ENCODE measurements at places on chromosomes 4 and X.

GRCh38 chr4:30879855-30880598, 159.9 kb downstream of the PCDH7 start:
- DNase-seq = no peak

DNA sequence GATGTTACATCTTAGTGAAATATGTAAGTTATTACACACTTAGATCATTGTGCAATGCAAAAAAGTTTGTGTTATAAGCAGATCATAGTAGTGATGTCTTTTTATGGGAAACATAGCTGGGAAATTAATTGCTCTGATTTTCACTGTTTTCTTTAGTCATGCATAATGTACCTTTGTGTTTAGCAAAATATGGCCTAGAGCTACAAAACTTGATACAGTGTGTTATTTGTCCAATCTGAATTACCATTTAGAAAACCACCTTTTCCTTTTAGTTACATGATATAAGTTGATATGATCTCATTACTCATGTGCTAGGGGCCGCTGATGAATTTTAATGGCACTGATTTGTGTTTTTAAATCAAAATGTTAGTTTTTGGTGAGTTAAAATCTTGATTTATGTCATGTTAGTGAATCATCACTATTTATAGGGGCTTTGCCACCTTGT, 2.0 kb downstream of the BMPR1B start:
- no peak for DNase-seq

- no peak for DNase-seq
These were observed 172.2 kb downstream of the HS6ST2 start for GRCh38 chrX:132786217-132786616.

- DNase-seq = no peak
These were observed 24.0 kb downstream of the STEEP1 start for GRCh38 chrX:119541188-119541587.

DNA sequence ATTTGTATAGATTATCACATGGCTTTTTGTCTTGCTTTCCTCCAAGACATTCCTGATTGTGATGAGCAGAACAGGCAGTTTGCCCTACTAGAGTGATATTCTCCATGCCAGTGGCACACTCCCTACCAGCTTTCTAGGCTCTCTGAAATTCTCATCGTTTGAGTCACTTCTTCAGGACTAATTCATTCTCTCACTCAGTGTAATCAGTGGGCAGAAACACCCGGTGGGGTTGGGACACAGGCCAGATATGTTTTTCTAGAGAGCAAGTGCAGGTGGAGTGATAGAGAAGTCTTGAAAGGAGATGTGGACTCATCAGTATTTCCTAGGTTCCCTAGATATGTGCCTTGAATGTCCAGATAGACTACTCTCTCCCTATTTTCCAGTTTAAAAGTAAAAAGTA, 13.1 kb downstream of the RAB33A start:
- no peak for DNase-seq

DNA sequence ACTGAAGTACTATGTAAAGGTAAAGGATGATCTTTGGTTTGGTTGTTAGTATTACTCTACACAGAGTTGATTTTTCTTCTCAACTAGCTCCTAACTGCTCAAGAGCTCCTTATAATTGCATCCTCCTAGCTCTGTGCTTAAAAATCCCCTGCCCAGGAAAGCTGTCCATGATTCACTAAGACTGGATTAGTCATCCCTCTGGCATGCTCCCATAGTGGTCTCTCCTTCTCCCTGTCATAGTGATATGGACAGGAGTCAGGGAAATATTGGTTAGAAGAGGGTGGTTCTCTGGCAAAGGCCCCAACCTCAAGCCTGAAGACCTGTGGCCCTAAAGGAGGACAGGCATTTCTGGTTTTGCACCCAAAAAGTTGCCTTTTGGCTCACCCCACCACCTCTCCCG, 242.3 kb upstream of the KCNIP4 start:
- no peak for DNase-seq

DNA sequence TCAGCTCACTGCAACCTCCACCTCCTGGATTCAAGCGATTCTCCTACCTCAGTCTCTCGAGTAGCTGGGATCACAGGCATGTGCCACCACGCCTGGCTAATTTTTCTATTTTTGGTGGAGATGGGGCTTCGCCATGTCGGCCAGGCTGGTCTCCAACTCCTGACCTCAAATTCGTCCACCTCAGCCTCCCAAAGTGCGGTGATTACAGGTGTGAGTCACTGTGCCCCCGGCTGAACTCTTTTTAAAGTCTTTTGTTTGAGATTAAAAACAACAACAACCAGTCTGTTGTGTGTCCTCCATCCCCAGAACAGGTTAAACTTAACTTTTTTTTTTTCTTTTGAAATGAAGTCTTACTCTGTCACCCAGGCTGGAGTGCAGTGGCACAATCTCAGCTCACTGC, 36.3 kb upstream of the RBPJ start:
- no peak for DNase-seq

DNA sequence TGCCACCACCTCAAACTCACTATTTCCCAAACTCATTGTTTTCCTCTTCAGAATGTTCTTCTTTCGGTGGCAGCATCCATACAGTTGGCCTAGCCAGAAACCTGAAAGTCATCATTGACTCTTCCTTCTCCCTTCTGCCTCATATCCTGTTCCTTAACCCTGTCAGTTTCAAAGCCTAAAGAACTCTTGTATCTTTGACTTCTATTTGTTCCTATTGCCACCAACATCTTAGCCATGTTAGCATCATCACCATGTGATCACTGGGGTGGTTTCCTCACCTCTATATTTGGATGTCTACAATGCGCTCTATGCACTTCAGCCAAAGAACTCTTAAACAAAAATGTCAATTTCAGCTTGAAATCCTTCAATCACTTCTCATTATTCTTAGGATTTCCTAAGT, 29.0 kb downstream of the DDX60L start:
- DNase-seq = no peak

DNA sequence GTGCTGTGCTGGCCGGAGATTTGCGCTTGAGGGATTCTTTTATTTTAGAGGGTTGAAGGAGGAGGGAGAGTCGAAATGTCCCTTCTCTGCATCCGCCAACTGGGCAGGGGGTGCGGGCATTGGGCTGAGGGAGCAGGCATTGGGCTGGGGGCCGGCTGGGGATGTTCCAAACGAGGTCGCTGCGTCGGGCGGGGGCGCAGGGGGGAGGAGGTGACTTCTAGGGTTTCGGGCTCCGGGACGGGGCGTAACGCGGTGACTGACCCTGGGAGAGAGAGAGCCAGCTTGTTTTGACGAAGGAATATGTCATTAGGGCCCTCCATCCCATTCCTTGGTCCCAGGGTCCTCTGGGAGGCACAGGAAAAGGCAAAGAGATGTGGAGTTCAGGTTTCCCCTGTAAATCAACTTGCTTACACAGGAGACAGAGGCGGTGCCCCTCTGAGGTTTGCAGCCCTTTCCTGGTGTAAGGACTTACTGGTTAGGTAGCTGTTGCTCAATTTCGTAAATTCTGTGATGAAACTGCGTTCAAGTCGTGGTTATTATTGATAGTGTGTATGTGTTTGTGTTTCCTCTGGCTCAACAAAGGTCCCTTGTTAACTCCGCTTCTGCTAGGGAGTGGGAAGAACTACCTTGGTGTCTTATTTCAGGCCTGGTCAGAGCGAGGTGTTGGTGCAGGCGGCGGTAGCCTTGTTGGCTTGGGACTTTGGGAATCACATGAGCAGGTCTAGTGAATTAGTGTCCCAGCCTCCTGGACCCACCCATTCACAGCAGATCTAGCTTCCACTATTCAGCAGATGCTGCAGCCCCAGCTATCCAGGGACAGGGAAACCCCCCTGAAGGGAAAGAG, 716 bp downstream of the FHIP1A start:
- DNase-seq = no peak

DNA sequence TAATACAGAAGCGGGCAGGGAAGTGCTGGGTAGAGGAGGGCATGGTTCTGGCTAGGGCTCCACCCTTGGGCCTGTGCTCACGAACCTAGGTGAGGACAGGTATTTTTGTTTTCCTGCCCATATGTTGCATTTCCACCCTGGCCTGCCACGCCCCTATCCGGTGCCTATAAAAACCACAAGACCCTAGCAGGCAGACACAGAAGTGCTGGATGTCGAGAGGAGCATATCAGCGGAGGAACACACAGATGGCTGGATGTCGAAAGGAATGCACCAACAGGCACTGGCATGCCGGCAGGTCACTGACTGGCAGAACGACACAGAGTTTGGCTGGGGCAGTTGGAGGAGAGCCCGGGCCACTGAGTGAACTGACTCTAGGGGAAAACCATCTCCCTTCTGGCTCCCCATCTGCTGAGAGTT, 316.6 kb upstream of the BOD1L1 start:
- DNase-seq = no peak

- no peak for DNase-seq
These were observed 8.8 kb downstream of the TMEM255A start for GRCh38 chrX:120302434-120302833.

- DNase-seq = no peak
These were observed 319.1 kb downstream of the GPAT3 start for GRCh38 chr4:83855044-83855443.

DNA sequence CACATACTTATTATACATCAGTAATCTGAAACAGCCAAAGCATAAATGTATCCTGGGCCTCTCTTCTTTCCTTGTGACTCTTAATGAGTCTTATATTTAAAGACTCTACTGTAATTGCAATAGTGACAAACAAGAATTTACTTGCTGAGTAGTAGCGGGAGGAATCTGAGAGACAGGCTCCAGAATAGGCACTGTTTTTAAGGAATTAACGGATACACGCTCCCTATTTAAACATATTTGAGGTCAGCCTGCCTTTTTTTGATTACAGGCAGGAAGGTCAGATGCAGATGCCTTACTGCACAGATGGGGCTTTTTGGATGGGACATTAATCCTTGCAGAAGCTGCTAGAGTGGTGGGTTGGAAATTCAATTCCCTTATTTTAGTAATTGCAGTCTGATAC, 196.3 kb upstream of the ANXA3 start:
- DNase-seq = no peak

- DNase-seq = no peak
These were observed 36.7 kb upstream of the SORCS2 start for GRCh38 chr4:7155590-7156071.

DNA sequence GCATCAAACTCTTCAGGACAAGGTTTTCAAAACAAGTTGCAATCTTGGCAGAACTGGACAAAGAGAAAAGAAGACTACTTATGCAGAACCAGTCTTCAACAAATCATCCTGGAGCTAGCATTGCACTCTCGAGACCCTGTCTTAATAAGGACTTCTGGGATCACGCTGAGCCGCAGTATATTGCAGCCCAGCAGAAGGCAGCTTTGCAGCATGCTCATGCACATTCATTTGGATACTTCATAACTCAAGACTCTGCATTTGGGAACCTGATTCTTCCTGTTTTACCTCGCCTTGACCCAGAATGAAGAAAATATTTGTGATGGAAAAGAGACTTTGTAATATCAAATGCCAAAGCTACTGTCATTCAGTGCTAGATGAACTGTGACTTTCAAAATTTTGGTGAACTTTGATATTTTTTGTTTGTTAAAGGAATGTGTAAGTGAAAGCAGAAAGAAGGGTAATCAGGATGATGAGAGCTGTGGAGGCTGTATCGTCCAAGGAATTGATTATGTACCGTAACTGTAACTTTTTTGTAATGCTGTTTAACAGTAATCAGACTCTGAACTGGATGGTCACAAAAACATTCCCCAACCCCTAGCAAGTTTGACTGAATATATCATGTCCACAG, 27.2 kb downstream of the HSPA4L start:
- DNase-seq = no peak

- no peak for DNase-seq
These were observed 47.5 kb upstream of the SCRG1 start for GRCh38 chr4:173446416-173446815.

- DNase-seq = no peak
These were observed 98.6 kb upstream of the NR3C2 start for GRCh38 chr4:148540622-148541326.

DNA sequence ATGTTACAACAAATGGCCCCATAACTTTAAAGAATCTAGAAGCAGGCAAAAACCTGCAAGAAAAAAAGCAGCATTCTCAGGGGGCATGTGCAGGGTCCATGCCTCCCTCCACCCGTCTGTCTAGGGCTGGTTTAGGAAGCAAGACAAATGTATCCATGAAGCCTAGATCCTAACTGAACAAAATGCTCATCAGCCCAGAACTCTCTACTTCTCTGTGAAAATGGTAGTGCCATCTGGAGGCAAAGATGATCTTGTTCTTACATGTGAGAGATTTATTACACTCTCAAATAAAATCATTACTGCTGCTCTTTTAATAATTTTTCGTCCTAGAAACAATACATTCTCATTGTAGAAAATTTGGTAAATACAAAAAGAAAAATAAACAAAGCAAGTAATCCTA, 26.7 kb downstream of the NR3C2 start:
- DNase-seq = no peak

DNA sequence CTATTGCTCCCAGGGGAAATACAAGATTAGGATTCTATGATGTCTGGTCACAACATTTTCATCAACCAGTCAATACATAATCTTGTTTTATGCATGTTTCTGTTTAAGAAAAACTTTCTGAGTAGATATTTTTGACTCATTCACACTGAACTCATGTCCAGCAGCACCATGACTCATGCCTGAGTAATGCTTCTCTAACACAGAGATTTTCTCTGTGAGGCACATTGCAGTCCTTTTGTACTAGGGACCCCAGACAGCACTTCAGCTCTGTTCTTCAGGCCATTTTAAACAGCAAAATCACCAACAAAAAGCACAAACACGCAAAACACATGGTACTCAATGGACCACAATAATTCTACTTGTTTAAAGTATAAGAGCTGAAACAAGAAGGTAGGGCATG, 83.6 kb downstream of the MXRA5 start:
- DNase-seq = no peak

DNA sequence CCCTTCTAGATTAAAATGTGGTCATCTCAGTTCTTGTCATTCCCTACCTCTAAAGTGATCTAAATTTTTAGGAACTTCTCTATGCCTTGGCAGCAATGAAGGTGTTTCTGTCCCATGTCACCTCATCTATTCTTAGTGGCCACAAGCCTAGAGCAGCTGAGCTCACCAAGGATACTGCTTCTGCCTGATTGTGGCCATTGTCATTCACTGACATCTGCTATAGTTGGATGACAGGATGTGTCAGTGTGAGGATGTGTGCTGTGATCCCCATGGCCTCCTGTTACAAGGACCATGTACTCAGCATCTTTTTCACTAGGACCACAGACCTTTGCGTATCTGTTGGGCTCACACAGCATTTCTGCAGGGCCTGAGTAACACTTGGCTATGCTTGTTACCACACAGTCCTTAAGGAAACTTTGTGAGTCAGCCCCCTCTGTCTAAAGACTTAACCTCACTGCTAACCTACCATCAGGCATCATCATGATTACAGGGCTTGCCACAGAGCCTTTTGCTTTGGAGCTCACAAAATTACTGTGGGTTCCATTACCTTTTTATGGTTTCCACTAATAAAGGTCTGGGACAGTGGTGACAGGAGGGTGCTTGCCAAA, 421.0 kb downstream of the ADAM29 start:
- no peak for DNase-seq

- no peak for DNase-seq
These were observed 2144.7 kb downstream of the PCDH7 start for GRCh38 chr4:32864713-32865351.

DNA sequence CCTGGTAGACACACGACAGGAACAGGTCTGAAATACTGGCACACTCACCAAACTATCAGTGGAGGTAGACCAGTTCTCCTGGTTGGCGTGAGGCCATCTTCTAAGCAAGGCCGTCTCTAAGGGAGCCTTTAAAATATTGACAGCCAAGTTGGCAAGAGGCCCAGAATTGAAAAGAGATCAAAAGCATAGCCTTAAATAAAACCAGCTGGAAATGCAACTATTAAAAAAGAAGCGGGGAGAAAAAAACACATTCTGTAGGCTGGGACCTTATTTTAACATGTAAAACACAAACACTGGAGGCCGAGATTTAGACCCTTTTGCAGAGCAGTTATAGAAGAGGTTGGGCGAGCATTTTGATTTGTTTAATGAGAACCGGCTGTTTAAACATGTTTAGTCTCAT, 233.0 kb upstream of the CLNK start:
- DNase-seq = no peak

All from stimulated activated naive CD4-positive, alpha-beta T cell treated with Interleukin-2 at 50 U/mL for 16 hours (primary cell).